ENCODE measurements at places on chromosomes 2 and 18. TPM values are rescaled to one million over a fixed set of nuclear protein-coding genes. Genes with fewer than 3 reads are reported as not detected.

Gene SLC23A3
- 0.64 TPM for total RNA-seq

DNA sequence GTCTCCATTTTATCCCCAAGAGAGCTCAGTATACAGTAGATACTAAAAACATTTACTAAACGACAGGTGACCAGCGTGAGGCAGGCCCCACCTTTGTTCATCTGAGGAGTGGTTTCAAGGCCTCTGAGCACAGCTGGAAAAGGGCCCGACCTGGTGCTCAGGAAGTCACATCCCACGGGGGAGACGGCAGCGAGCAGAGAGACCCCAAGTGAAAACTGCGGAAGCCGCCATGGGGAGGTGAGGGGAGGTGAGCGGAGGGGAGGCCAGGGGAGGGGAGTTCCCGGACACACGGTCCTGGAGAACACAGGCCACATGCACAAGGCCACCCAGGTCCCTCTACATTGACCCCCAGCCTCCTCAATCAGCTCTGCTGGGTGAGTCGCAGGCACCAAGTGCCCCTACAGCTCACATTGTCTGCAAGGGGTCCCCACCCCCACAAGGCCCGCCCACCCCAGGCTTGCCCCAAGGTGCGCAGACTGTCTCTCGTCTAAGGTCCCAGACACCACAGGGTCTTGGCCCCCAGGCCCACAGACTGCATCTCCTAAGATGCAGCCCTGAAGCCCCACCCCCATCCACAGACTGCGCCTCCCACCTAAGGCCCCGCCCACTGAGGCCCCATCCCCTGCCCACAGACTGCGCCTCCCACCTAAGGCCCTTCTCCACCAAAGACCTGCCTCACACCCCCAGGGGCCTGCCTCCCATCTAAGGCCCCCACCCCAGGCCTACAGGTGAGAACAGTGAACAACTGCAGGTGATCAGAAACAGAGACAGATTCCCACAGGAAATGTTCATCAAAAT is 19.1 kb downstream of the PARD6G start:
- DNase-seq: no peak

- DNase-seq: no peak
Measured at GRCh38 chr2:65724752-65725151, 292.4 kb upstream of the SPRED2 start.

DNA sequence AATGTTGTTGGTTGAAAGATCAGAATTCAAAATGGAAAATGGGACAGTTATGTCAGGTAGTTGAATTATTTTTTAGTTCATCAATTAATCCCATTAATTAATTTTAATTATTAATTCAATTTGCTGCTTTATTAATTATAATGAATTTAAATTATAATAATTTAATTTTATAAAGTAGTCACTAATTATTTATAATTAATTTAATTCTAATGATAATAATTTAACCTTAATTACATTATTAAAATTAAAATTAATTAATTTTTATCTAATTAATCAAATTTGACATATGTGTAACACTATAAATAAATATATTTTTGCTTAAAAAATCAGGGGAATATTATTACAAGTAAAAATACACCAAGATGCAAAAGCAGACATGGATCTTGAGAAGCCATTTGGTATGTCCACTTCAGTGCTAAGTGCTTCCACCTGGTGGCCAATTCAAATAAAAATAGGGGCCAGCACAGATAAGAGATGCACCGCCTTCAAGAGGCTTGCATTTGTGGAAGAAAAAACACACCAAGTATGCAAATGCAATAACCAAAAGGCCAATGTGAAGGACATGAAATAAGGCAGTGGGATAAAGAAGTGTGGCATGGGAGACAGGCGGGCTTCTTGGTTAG is 73.2 kb downstream of the MBP start:
- DNase-seq: peak; percentile 77

Gene KLHL29
- total RNA-seq: 14.7 TPM

DNA sequence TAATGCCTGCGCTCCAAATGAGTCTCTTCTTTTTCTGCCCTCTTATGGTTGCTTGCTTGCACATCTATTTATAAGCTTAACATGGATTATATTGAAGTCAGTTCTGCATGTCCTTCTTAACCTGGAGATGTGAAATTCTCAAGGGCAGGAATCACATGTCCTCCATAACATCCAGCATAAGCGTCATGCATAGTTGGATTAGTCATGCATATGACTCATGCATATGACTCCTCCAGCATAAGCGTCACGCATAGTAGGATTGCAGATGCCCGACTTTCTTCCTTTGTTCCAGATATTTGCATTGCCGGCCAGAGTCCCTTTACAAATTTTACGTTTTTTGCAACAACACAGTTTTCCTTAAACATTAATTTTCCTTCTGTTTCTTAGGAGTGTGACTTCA is 308.6 kb downstream of the TGIF1 start:
- peak; percentile 13 for DNase-seq

Gene VIL1
- not detected for total RNA-seq

Gene LRATD1
- 1.7 TPM for total RNA-seq

GRCh38 chr18:52451256-52451655 is 111.3 kb downstream of the DCC start:
- DNase-seq: no peak

- DNase-seq: no peak
Measured at GRCh38 chr2:171939743-171940071, 17.4 kb downstream of the HAT1 start.

Measured in fibroblast of villous mesenchyme (primary cell).